Umbilical cord (tissue), 2 donors: ENCODE measurements at places on chromosomes 13 and 19. TPM values are rescaled to one million over a fixed set of nuclear protein-coding genes. Genes with fewer than 3 reads are reported as not detected.

Gene PPP1R12C
- 31.3 TPM for total RNA-seq

Gene RGCC
- 82.8 TPM for total RNA-seq

Gene ZSCAN4
- not detected for total RNA-seq

DNA sequence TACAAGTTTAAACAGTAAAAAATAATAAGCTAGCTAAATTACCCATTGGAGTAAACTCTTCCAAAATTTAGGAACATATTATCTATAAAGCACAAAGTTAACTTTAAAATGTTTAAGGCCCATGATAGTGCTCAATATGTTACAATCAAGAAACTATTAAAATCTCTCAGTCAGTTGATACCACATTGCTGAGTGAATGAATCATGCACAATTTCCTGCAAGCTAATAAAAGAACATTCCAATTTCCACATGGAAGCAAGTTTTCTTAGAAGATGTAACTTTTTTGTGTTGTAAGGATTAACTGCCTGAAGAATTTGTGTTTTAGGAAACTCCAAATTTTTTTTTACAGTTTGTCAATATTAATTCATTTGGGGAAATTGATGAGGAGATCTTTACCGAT, 666.6 kb downstream of the SLITRK1 start:
- DNase-seq, result peak; percentile 36

- DNase-seq, result no peak
Observed at GRCh38 chr19:50495020-50495531, 15.9 kb downstream of the JOSD2 start.

DNA sequence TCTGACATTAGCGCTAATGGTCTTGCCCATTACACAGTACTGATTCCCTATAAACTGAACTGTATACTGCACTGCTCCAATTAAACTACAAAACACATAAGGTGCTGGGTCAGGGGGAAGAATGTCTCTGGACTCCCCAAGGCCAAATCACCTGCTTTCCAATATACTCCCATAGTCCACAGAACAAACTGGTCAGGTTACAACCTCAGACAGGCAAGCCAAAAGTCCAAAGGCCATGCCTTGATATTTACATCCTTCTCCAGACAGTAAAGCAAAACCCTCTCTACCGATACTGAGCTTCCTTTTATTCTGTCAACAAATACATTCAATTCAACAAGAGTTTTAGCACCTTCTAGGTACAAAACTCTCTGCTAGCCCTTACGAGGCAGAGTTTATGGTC, 8.9 kb downstream of the ZNF541 start:
- no peak for DNase-seq

DNA sequence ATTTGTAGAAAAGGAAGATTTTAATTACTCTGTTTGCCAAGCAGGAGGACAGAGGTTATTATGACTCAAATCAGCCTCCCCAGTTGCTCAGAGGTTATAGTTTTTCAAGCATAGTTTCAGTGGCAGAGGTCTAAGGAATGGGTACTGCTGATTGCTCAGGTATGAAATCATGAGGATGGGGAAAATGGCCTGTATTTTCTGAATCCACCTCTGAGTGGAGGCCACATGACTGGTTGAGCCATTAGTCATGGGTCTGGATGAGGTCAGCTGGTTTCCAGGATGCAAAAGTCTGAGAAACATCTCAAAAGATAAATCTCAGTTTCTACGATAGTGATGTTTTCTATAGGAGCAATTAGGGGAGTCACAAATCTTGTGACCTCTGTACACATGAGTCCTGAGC, 62.8 kb upstream of the CEACAM8 start:
- no peak for DNase-seq

DNA sequence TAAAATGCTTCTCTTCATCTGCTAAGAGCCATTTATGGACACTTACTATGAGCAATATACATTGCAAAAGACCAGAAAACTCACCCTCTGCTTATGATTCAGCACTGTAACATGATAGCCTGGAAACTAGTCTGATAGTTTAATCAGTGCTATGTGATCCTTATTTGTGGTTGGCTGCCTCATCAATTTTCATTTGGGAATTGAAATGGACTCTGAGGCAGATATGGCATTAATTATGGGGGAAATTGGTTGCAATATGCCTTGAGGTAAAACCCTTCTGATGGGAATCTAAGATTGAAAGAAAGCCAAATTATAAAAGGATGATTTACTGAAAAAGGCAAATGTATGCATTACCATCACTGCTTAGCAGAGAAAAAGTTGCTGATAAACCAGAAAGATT, 33.5 kb downstream of the FAM216B start:
- DNase-seq, result peak; percentile 89
